Mesenteric fat pad (tissue), 1 donor: ENCODE measurements at places on chromosomes 7 and 10. TPM values are rescaled to one million over a fixed set of nuclear protein-coding genes. Genes with fewer than 3 reads are reported as not detected.
A peak's percentile ranks its signal among the peaks of the same experiment; 100 is the strongest.

- no peak for DNase-seq
Measured at GRCh38 chr10:36358736-36359135, 716.6 kb upstream of the FZD8 start.

GRCh38 chr7:73702226-73702625, 17.2 kb downstream of the STX1A start:
- no peak for DNase-seq

The ANKRD16 gene
- 4.8 TPM for total RNA-seq

GRCh38 chr7:36658335-36659171, 65.7 kb downstream of the AOAH start:
- DNase-seq, result no peak

The OTUD1 gene
- 13.8 TPM for total RNA-seq

The RPS24 gene
- total RNA-seq, result 1,050 TPM

- DNase-seq, result no peak
Measured at GRCh38 chr7:103065667-103066066, 8.9 kb downstream of the FBXL13 start.

The PLCE1 gene
- total RNA-seq, result 5.7 TPM

The IKZF1 gene
- 22.0 TPM for total RNA-seq

GRCh38 chr10:86087716-86088115, 278.9 kb downstream of the GRID1 start:
- DNase-seq, result peak; percentile 57

The RARRES2 gene
- total RNA-seq, result 210 TPM

GRCh38 chr7:120951826-120952225, 1.2 kb downstream of the ING3 start:
- no peak for DNase-seq

DNA sequence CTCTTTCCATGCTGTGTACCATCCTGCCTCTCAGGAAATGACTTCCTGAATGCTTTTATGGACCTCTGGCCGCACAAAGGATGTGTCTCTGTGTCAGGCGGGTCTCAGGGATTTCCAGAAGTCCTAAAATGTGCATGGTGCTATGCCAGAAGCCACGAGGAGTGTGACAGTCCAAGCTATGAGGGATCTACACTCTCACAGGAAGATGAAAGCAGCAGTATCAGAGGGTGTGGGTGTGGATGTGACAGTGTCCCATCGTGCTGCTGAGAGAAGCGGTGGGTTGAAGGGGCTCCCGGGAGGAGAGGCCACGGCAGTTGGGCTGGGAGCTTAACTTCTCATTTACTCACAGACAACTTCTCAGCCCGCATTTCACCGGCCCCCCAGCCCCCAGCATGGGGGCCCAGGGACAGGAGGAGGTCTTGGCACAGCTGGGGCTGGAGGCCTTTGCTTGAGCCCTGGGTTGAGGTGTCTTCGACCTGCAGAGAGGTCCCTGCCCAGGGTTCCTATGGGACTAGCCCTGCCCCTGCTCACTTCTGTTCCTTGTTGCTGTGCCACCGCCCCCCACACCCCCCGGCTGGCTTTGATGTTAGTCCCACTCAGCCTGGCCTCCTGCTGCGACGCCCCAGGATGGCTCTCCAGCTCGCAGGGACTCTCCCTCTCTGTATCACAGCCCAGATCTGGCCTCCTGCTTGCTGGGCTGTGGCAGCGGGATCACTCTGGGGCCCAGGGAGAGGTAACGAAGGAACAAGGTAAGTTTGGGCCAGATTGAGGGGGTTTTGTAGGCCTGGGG, 30.8 kb upstream of the EMX2 start:
- DNase-seq, result peak; percentile 82

The CHPF2 gene
- 42.1 TPM for total RNA-seq

The CYP2C19 gene
- total RNA-seq, result 0.19 TPM

DNA sequence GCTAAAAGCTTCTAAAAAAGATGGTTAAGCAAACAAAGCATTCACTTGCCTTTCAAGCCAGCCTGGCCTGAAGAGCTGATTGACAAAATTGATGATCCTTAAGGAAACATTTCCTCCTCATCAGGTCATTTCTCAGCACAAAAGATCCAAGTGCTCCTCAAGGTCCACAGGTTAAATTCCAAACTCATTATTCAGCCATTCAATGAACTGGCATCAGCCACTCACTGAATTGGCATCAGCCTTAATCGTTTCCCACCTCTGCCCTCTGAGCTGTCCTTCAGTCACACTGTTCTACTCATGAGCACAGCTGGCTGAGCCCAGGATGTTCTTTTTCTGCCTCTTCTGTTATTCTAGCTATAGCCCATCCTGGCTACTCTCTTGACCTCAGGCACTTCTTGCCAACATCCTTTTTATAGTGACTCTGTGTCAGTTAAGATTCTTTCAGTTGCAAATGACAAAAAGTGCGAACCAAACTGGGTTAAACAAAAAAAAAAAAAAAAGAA, 147.5 kb downstream of the RAB11FIP2 start:
- no peak for DNase-seq

GRCh38 chr10:13873196-13873595, 286.4 kb downstream of the PRPF18 start:
- no peak for DNase-seq

GRCh38 chr7:96284835-96285234, 37.1 kb downstream of the SLC25A13 start:
- no peak for DNase-seq

The ESYT2 gene
- 79.5 TPM for total RNA-seq

The C10orf90 gene
- total RNA-seq, result 3.9 TPM

DNA sequence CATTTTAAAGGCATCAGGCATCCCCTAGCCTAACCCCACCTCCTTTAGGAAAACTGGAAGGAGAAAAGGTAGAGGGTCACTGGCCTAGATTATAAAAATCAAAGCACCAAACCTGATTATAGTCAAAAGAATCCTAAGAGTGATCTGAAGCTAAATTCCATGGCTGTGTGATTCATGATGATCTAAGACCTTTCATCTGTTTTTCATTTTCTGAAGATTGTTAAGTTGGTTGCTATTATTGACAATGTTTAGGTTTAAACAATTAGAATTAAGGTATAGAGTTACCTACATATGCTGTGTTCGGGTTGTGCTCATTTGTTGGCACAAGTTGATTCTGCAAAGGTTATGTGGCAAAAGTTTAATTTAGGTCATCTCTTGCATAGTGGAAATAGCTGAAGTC, 148.7 kb downstream of the BICC1 start:
- no peak for DNase-seq

DNA sequence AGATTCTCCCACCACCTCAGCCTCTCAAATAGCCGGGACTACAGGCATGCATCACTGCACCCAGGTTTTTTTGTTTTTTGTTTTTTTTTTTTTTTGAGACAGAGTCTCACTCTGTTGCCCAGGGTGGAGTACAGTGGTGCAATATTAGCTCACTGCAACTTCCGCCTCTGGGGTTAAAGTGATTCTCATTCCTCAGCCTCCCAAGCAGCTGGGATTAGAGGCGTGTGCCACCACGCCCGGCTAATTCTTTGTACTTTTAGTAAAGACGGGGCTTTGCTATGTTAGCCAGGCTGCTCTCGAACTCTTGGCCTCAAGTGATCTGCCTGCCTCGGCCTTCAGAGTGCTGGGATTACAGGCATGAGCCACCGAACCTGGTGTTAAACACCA, 107.5 kb upstream of the KIF5B start:
- DNase-seq, result no peak

GRCh38 chr7:141557360-141557759, 6.2 kb downstream of the AGK start:
- no peak for DNase-seq

The KLF14 gene
- 2.9 TPM for total RNA-seq

GRCh38 chr7:19574131-19574530, 134.7 kb downstream of the POLR1F start:
- no peak for DNase-seq

The CREB5 gene
- total RNA-seq, result 45.3 TPM
